ENCODE measurements at places on chromosomes 4 and X. TPM values are rescaled to one million over a fixed set of nuclear protein-coding genes. Genes with fewer than 3 reads are reported as not detected.

The PHEX gene
- 0.65 TPM for total RNA-seq

The COX7B2 gene
- not detected for total RNA-seq

The MAGEA2 gene
- not detected for total RNA-seq

The MAMLD1 gene
- total RNA-seq: 4.1 TPM

The CHRDL1 gene
- total RNA-seq: not detected

The VEGFD gene
- not detected for total RNA-seq

The METTL14 gene
- total RNA-seq: 21.9 TPM

All from GM23248 (cell line).